ENCODE measurements at places on chromosomes 2 and 18. TPM values are rescaled to one million over a fixed set of nuclear protein-coding genes. Genes with fewer than 3 reads are reported as not detected.

DNA sequence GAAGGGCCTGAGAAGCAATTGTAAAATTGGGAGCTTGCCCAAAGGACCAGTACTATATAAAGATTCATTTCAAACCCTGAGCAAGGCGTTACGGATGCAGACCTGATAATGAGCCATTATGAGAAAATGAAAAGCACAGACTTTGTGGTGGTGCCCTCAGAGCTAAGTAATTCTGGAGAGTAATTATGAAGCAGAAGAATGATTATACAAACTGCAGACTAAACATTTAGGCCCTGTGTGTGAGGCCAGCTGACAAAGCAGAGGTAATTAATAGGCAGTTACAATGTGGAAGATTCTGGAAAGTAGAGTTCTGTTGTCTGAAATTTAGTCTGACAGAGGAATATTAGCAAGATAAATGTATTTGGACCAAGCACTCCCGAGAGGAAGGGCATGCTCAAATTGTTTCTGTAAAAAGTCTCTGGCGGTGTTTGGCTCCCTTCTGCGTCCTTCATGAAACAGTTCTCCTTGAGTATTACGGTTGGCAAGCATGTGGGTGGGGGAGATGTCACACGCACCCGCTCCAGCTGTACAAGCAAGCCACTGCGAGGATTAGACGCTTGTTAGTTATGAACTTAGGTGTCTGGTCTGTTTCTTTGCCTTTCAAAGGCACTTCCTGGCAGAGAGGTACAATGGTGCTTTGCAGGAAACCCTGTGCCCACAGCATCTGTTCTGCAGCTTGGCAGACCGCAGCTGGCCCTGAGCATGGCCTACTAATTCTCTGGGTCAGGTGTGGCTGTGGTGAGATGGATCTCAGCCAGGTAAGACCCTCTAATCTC is 45.5 kb downstream of the CDC42EP3 start:
- no peak for DNase-seq

- DNase-seq = no peak
These were observed 66.5 kb upstream of the THUMPD2 start for GRCh38 chr2:39845460-39846146.

DNA sequence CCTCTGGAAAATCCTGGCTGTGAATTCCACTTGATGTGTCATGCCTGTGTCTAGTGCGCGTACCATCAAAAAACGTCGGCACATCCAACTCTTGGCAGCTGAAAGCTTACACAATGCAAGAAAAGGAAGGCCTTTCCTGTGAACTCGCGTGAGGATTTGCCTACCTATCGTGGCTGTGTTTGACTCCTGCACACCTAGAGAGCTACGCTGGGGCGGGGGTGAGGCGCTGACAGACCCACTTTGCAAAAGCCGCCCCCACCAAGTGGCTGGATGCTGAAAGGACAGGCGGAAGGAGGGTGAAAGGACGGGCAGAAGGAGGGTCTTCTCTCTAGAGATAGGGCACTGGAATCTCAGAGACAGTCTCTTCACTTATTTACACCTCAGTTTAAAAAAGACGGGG is 270.1 kb downstream of the EIPR1 start:
- no peak for DNase-seq

The MAP3K2 gene
- 18.4 TPM for polyA plus RNA-seq

DNA sequence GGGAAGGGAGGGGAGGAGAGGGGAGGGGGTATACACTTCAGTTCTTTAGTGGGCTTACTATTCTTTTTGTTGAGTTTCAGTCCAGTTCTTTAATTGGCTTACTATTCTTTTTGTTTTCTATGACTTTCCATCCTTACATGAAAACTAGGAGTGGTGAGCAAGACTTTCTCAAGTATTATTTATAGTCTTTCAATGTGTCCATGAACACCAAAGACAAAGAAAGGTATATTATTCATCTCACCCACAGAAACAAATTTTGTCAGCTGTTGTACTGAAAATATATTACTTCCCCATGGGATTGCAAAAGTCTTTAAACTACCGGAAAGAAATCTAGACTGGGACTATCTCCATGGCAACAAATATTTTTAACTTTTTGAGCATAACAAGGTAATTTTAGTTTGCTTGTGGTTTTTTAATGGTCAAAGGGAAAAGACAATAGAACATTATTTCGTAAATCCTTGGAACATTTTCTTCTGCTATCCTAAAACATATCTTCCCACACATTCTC is 17.6 kb downstream of the ADAM17 start:
- DNase-seq = peak; percentile 56

DNA sequence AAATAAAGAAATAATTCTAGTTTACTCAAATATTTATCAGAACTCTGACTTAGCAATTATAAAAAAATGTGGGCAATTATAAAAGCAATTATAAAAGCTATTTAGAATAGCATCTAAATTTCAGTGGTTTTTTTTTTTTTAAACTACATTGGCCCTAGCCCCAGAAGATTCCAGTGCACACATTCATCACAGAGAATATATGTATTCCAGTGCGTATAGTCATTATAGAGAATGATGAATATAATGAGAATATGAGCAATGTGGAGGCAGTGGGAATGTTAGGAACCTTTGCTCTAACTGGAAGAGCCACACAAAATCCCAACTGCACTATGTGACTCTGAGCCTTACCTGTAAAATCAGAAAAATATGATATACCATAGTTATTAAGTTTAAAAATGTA is 10.5 kb downstream of the MAP3K2 start:
- DNase-seq = no peak

DNA sequence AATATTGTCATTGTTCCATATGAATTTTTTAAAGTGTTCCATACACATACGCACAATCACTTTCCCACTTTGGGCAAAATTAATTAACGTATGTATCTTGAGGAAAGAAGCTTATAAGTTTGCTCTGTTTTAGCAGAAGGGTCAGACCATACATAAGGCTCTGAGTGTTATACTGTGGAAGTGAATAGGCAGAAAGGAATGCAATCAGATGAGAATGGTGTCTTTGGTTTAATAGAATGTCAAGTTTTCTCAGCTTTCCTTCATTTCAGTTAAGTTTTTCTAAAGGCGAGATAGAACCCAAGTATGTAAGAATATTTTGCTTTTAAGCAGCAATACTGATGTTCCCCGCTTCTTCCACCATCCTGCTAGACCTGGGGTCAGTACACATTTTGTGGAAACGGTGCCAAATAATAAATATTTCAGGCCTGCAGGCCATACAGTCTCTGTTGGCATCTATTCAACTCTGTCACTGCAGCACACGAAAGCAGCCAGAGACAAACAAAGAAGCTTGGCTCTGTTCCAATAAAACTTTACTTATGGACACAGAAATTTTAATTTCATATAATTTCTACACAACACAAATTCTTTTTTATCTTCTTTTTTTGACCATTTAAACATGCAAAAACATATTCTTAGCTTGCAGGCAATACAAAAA is 100.6 kb downstream of the UPP2 start:
- DNase-seq = no peak

The CHN1 gene
- 18.9 TPM for polyA plus RNA-seq

The VSNL1 gene
- polyA plus RNA-seq = 6.3 TPM

DNA sequence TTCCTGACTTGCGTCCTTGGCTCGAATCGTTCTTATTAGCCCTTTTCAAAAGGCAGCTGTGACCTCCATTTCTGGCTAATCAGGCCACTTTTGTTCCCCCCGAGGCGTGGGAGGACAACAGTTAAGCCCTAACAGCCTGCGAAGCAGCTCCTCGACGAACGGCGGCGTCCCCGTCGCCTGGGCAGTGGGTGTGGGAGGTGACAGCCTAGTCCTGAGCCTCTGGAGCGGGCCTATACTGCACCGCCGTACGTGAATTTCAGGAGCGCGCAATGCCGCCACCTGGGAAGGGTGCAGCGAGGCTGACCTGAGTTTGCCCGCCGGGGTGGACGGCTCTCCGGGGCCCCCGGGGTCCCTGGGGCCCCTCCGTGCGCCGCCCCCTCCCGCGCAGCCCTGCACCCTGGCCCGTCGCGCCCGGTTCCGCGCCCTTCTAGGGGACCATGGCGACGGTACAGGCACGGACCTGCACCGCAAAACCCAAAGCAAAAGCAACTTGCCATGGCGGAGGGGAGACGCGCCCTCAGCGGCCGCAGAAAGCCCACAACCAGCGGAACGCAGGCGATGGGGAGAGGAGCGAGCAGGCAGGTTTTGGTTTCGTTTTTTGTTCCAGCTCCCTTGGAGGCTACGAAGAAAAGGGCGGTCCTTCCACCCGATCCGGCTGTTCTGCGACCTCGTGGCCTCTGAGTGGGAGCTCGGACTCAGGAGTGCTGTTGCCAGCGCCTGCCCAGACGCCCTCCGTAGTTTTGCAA is at the start of gene RBM43:
Gene RBM43 (minus strand): TSS at position 633 of the 746 bp plus-strand sequence. CDS start 136 bp downstream, at position 497.
- peak; percentile 89 for DNase-seq

The MPHOSPH10 gene
- polyA plus RNA-seq = 33.6 TPM

The CD8B2 gene
- 0.04 TPM for polyA plus RNA-seq

DNA sequence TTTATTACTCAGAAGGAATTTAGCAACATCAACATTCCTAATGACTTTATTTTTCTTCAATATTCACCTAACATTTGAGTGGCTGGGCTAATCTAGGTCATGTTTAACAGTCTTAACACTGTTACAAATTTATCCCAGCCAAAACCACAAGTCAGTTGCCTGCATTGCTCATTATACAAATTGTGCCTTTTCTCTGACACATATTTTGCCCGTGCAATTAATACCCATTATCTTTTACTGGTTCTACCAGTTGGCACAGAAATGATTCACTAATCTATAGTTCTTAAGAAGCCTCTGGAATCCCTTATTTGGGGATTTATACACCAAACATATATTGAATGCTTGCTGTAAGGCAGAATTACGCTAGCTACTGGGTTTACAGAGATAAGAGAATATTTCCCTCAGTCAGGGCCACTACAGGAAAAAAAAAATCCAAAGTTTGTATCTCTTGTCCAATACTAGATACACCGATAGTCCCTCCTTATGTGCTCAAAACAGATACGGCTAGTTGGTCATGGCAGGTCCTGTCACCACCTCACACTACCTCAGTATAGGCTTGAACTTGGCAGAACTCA is 46.3 kb downstream of the ZCCHC2 start:
- no peak for DNase-seq

The GKN1 gene
- 0.25 TPM for polyA plus RNA-seq

The XRCC5 gene
- 137 TPM for polyA plus RNA-seq

- no peak for DNase-seq
These were observed 9.4 kb upstream of the PSD4 start for GRCh38 chr2:113164215-113164929.

The SCG2 gene
- polyA plus RNA-seq = not detected

- DNase-seq = no peak
These were observed 45.9 kb upstream of the IGFBP5 start for GRCh38 chr2:216741223-216741593.

DNA sequence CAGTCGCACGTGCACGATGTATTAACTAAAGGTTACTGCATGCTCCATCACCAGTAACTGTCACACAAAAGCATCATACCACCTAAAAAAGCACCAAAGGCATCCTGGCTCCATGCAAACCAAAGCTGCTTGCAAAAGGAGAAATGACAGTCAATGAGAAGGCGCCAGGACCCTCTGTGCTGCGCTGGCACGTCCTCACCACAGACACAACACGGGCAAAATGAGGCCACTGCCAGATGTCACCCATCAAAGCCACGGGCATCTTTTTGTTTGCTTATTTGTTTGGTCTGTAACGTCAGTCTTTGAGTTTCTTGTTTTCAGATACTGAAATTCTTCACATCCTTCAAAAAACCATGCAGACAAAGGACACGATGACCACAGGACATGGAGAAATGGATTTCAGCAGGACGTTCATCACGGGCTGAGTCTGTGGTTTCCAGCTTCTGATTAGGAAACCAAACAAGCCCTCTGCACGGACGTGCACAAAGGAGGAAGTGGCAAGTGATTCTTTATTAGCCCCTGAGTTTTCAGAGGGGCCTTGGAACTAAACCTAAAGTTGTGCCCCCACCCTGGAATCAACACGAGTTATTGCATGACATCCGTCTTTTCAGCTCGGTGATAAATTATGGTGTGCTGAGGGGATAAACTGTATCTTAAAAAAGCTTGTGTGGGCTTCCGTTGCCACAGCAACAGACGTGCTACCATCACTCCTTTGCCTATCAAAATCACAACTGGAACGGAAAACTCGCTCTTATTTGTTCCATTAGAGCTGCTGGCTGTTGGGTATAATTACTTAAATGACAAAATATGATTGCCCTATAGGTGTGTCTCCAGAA is 181.8 kb downstream of the EIPR1 start:
- DNase-seq = no peak

GRCh38 chr18:49015886-49016647 is 65.3 kb upstream of the SMAD7 start:
- no peak for DNase-seq

GRCh38 chr2:36356298-36356989 is 866 bp downstream of the CRIM1 start:
- DNase-seq = peak; percentile 82

GRCh38 chr2:198106621-198107385 is 302.4 kb downstream of the PLCL1 start:
- DNase-seq = no peak

The ASB18 gene
- 4.7 TPM for polyA plus RNA-seq

DNA sequence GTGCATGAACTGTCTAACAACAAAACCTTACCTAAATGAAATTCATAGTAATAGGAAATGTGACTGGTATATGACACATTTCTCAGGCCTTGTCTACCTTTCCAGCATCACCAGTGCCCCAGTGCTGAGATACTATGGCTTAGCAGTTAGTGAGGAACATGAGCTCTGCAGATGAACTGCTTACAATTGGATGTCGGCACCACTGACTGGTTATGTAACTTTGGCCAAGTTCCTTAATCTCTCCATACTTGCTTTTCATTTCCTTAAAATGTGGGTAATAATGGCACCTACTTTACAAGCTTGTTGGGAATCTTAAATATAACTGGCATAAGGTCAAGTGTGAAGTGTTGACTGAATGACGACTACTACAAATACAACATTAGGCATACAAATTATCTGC is 136.3 kb downstream of the OLA1 start:
- DNase-seq = no peak

All from muscle of back (tissue), 13 donors.